ENCODE measurements at places on chromosomes 13 and 19.

- DNase-seq = peak; percentile 46
These were observed 23.0 kb upstream of the NDFIP2 start for GRCh38 chr13:79457948-79458347.

DNA sequence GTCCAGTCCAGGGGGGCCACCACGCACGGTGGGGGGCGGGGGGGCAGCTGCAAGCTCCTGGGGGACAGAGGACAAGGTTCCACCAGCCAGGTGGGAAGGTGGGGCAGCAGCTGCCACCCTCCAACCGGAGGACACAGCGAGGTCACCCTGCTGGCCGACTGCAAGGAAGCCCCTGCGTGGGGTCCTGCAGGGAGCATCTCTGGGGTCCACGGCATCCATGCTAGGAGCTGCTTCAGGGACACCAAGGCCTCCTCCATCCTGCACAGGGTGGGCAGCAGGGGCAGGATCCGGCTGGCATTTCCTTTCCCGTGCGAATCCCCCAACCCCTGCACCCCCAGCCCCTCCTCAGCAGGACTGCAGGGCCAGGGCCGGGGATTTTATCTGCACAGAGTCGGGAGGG lies 8.3 kb upstream of the KLF16 start:
- no peak for DNase-seq

GRCh38 chr19:44587963-44588770 lies 25.2 kb upstream of the IGSF23 start:
- DNase-seq = peak; percentile 96

DNA sequence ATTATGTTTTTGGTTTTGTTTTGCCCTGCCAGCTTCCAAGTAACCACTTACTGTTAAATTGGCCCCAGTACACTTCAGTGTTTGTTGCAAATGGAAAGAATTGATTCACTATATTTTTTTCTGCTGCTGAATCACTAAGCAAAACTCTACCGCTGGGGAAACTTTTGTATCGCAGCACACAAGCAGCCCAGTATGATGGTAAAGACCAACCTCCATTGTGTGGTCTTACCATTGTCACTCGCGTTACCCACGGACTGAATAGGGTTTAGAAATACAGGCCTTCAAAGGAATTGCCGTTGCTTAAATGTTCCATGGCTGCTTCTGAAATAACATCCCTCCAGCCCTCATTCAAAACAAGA lies 7.9 kb downstream of the SPATA13 start:
- DNase-seq = no peak

- peak; percentile 40 for DNase-seq
These were observed 24.3 kb downstream of the NFILZ start for GRCh38 chr19:8654591-8655339.

DNA sequence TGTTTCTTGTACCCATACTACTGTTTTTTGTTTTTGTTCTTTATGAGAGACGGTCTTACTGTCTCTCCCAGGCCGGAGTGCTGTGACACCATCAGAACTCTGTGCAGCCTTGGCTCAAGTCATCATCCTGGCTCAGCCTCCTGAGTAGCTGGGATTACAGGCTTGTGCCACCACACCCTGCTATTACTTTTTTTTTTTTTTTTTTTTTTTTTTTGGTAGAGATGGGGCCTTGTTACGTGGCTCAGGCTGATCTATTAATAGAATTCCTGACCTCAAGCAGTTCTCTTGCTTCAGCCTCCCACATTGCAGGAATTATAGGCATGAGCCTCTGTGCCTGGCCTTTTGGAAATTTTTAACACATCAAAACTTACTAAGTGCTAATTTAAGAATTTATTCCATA lies 2.9 kb upstream of the ZNF304 start:
- DNase-seq = peak; percentile 71

- DNase-seq = no peak
These were observed 65.8 kb downstream of the KATNAL1 start for GRCh38 chr13:30241532-30241931.

GRCh38 chr13:33875618-33876401 lies 57.9 kb downstream of the RFC3 start:
- no peak for DNase-seq

DNA sequence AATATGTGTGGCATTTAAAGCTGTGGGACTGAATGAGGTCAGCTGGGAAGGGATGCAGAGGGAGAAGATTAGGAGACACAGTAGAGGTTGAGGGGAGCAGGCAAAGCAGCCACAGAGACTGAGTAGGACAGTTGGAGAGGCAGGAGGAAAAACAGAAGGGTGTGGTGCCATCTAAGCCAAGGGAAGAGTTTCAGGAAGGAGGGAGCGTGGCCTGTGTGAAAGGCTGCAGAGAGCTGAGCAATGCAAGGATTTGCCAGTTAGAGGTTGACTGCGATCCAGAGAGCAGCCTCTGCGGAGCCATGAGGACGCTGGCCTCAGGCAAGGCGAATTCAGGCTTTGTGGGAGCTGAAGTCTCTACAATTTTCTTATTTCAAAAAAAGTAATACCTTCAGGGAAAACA lies 28.9 kb downstream of the SOX21 start:
- no peak for DNase-seq

GRCh38 chr13:37594550-37594949 lies 4.0 kb downstream of the POSTN start:
- no peak for DNase-seq

DNA sequence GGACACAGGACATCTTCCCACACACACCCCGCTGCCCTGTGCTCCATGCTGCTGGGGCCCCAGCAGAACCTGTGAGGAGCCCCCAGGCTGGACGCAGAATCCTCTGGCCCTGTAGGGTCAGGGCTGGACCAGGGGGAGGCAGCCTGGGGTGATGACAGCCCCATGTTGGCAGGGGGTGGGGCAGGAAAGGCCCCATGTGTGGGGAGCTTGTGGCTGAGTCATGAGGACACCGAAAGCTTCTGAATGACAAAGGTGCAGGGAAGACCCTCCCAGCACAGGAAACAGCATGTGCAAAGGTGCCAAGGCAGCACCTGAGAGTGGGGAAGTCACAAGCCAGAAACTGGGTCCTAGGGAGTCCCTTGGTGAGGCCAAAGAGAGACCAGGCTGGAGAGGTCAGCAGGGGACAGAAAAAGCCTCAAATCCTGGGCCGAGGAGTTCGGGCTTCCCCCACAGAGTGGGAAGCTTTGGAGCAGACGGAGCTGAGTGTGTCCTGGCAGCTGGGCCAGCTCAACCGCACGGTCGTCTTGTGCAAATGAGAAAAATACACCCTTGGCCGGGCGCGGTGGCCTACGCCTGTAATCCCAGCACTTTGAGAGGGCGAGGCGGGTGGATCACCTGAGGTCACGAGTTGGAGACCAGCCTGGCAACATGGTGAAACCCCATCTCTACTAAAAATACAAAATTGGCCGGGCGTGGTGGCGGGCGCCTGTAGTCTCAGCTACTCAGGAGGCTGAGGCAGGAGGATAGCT lies 17.5 kb downstream of the ATP8B3 start:
- no peak for DNase-seq

DNA sequence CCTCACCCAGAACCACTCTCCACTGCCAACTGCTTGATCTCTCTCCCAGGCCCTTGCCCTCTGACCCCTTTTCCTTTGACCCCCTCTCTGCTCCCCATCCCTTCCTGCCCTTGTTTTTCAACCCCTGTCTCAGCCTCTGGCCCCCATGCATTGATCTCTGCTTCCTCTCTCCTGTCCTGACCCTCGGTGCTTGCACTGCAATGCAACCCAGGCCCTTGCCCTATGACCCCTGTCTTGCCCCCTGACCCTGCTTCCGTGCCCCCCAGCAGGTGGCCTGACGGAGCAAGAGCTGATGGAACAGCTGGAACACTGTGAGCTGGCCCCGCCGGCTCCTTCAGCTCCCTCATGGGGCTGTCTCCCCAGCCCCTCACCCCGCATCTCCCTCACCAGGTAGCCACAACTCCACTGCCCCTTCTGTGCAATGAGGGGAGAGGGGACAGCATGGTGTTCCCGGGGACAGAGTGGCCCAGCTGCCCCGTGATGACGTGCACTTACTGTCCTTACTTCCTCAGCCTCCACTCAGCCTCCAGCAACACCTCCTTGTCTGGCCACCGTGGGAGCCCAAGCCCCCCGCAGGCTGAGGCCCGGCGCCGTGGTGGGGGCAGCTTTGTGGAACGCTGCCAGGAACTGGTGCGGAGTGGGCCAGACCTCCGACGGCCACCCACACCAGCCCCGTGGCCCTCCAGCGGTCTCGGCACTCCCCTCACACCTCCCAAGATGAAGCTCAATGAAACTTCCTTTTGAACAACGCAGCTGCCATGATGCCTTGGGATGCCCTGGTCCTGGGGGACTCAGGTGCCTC lies 10.5 kb upstream of the LTBP4 start:
- DNase-seq = no peak

- DNase-seq = peak; percentile 21
These were observed 26.3 kb downstream of the STARD13 start for GRCh38 chr13:33259296-33259695.

DNA sequence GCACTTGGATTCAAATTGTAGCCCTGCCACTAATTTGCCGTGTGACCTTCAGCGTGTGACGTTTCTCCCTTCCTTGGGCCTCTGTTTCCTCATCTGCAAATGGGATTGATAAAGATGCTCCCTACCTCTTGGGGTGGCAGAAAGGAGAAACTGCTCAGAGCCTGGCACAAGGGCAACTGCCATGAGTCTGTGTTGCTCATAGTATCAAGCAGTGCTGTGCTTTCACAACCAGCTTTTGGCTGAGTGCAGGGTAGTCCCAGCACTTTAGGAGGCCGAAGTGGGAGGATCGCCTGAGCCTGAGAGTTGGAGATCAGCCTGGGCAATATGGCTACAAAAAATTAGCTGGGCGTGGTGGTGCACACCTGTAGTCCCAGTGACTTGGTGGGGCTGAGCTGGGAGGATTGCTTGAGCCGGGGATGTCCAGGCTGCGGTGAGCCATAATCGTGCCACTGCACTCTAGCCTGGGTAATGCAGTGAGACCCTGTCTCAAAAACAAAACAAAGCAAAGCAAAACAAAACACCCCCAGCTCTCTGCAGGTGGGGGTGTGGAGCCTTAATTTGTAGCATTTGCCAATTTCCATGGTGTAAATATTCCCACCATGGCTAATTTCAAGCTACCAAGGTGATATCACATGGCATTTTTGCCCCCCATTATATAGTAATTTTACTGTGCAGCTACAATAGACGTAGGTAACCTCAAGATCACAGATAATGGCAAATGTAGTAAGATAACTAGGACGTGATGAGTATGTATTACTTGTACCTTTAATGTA lies 1.6 kb upstream of the MARK4 start:
- DNase-seq = no peak

- DNase-seq = peak; percentile 85
These were observed 23.3 kb downstream of the PRR12 start for GRCh38 chr19:49614096-49614833.

DNA sequence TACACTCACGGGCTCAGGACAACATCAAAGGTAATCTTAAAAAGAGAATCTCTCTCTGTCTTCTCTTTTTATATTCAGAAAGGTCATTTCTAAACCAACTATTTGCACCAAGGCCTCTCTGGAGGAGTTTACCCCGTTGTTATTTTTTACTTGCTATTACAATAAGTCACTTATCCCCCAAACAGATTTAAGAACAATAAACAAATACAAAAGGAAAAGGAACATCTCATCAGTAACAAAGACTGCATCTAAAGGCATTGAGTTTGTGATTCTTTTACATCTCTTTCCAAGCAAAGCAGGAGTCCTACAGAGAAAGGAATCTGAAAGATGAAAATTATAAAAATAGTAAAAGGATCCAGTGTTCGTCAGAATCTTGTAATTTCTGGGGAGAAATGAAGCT lies 75.4 kb downstream of the GGACT start:
- no peak for DNase-seq

Data from fibroblast of skin of back (primary cell).